ENCODE measurements at places on chromosomes 16 and 17. TPM values are rescaled to one million over a fixed set of nuclear protein-coding genes. Genes with fewer than 3 reads are reported as not detected.

The SLFN5 gene
- total RNA-seq: 2.8 TPM

The ACSM3 gene
- 4.6 TPM for total RNA-seq

The DRC7 gene
- total RNA-seq: 0.10 TPM

The C16orf54 gene
- total RNA-seq: not detected

The MRPL27 gene
- total RNA-seq: 139 TPM

The SOST gene
- total RNA-seq: not detected

The CCDC78 gene
- 6.6 TPM for total RNA-seq

The TEX14 gene
- 0.06 TPM for total RNA-seq

The DNAI2 gene
- not detected for total RNA-seq

The AOC2 gene
- 2.0 TPM for total RNA-seq

The SLC6A2 gene
- not detected for total RNA-seq

The ARHGAP44 gene
- 2.9 TPM for total RNA-seq

The SCNN1B gene
- 0.14 TPM for total RNA-seq

The FLYWCH2 gene
- 51.6 TPM for total RNA-seq

The C17orf75 gene
- 32.7 TPM for total RNA-seq

The AFMID gene
- total RNA-seq: 40.0 TPM

The ALOX15 gene
- not detected for total RNA-seq

The SNAI3 gene
- not detected for total RNA-seq

The PLD6 gene
- total RNA-seq: 7.6 TPM

The CASKIN1 gene
- total RNA-seq: 0.74 TPM

The TP53TG3F gene
- 0.16 TPM for total RNA-seq

The CHST4 gene
- not detected for total RNA-seq

The EVI2A gene
- total RNA-seq: not detected

The CA5A gene
- total RNA-seq: not detected

The ZNF750 gene
- not detected for total RNA-seq
